CD4-positive, alpha-beta memory T cell (primary cell): ENCODE measurements at places on chromosomes 11 and 22. TPM values are rescaled to one million over a fixed set of nuclear protein-coding genes. Genes with fewer than 3 reads are reported as not detected.

The SLC37A2 gene
- total RNA-seq: 4.8 TPM

The SLC22A12 gene
- not detected for total RNA-seq

The RAG1 gene
- total RNA-seq: 0.73 TPM

The PRSS23 gene
- total RNA-seq: not detected

The PANX2 gene
- not detected for total RNA-seq

The CELSR1 gene
- 0.94 TPM for total RNA-seq

The CST6 gene
- not detected for total RNA-seq

The PRRG4 gene
- not detected for total RNA-seq

The C11orf42 gene
- total RNA-seq: not detected

The OR8G5 gene
- total RNA-seq: not detected

The IGSF22 gene
- total RNA-seq: 8.0 TPM

The ACR gene
- not detected for total RNA-seq

The LDHA gene
- 135 TPM for total RNA-seq

The C11orf87 gene
- not detected for total RNA-seq

The ABCC8 gene
- not detected for total RNA-seq

The RIC3 gene
- total RNA-seq: 28.7 TPM

The VSIG2 gene
- 0.55 TPM for total RNA-seq

The MRPL21 gene
- 36.2 TPM for total RNA-seq

The POU2AF3 gene
- not detected for total RNA-seq

The PAX6 gene
- total RNA-seq: not detected

The SCUBE1 gene
- not detected for total RNA-seq

The INPP5J gene
- 0.22 TPM for total RNA-seq

The KCNE3 gene
- not detected for total RNA-seq

The PHETA2 gene
- total RNA-seq: 1.9 TPM

The TREH gene
- not detected for total RNA-seq

The CARD16 gene
- 56.1 TPM for total RNA-seq

The SLC22A6 gene
- not detected for total RNA-seq

The SLC25A17 gene
- 15.4 TPM for total RNA-seq

The ANO1 gene
- not detected for total RNA-seq
